Nucleus accumbens (tissue), 56 donors: ENCODE measurements at places on chromosomes 5 and 9.

- DNase-seq: no peak
Measured at GRCh38 chr5:142466195-142466971, 141.6 kb upstream of the SPRY4 start.

GRCh38 chr9:22175972-22176545 is 167.0 kb upstream of the CDKN2B start:
- DNase-seq: no peak

- DNase-seq: no peak
Measured at GRCh38 chr9:133008824-133009223, 22.0 kb upstream of the GTF3C5 start.

GRCh38 chr5:125725691-125726090 is 697.5 kb upstream of the GRAMD2B start:
- no peak for DNase-seq

DNA sequence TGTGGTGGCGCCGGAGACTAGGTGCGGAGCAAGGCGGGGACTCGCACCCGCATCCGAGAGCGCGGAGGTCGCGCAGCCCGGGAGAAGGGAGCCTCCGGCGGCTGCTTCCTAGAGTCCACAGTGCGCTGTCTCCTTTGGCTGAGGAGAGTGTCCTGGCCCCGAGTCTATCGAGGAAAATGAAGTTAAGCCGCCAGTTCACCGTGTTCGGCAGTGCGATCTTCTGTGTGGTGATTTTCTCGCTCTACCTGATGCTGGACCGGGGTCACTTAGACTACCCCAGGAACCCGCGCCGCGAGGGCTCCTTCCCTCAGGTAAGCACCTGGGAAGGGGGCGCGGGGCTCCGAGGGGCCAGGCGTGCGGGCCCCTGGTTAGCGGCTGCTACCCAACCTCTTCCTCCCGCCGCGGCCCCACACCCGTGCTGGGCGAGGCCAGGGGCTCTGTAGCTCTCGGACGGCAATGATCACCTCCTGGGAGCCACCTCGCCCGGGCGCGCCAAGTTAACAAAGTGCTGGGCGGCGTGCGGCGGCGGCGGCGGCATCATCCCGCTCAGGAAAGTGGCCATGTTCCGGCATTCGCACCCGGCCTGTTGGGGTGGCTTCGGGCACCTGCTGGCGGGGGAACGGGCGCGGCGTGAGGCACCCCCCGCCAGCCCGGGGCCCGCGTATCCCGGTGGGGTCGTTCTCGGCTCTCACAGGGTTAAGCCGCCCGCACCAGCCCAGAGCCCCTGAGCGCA is 681 bp downstream of the MAN2A1 start:
- DNase-seq: peak; percentile 43

DNA sequence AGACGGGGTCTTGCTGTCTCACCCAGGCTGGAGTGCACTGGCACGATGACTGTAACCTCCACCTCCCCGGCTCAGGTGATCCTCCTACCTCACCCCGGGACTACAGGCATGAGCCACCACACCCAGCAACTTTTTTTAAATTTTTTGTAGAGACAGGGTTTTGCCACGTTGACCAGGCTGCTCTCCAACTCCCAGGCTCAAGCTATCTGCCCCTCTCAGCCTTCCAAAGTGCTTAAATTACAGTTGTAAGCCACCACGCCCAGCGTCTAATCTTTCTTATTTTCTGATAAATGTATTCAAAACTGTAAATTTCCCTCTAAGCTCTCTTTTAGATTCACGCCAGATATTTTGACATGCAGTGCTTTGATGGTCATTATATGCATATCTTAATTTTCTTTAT is 10.3 kb downstream of the FRRS1L start:
- no peak for DNase-seq

GRCh38 chr5:61283471-61283870 is 48.6 kb upstream of the ZSWIM6 start:
- DNase-seq: no peak

DNA sequence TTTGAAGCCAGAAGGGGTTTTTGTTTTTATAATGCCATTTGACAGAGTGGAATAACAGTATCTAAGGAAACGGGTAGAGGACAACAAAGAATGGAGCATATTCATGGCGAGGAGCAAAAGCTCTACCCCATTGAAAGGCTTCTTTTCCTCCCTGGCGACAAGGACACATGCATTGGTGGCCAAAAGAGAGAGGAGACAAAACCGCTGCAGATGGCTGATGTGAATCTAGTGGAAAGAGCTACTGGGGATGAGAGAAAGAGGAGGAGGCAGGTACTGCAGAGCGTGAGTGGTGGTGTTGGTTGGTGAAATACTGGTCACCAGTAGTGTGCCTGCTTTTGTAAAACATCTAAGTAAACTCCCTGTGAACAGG is 491 bp downstream of the APC start:
- peak; percentile 38 for DNase-seq

GRCh38 chr9:107251756-107252322 is 31.2 kb upstream of the RAD23B start:
- DNase-seq: no peak

DNA sequence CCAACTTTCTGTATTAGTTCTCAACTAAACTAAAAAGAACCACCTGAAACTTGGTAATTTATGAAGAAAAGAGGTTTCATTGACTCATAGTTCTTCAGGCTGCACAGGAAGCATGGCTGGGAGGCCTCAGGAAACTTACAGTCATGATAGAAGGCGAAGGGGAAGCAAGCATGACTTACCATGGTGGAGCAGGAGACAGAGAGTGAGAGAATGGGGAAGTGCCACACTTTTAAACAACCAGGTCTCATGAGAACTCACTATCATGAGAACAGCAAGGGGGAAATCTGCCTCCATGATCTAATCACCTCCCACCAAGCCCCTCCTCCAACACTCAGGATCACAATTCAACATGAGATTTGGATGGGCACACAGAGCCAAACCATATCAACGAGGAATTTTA is 123.5 kb downstream of the DEPDC1B start:
- DNase-seq: no peak

GRCh38 chr9:127098916-127099553 is 23.4 kb downstream of the ANGPTL2 start:
- DNase-seq: no peak

- no peak for DNase-seq
Measured at GRCh38 chr5:126998895-126999570, 31.3 kb downstream of the MARCHF3 start.

DNA sequence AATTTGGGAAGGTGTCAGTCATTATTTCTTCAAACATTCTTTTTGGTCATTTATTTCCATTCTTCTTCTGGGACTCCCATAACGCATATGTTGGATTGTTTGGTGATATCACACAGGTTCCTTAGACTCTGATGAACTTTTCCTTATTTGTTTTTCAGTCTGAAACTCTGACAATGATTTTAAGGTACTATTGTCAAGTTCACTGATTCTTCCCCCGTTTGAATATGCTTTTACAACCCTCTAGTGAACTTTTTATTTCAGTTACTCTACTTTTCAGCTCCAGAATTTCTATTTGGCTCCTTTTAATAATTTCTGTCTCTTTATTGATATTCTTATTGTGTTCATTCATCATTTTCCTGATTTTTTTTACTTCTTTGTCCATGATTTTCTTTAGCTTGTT is 92.5 kb upstream of the RORB start:
- no peak for DNase-seq

GRCh38 chr9:127210851-127211730 is 53.5 kb upstream of the GARNL3 start:
- no peak for DNase-seq

- DNase-seq: no peak
Measured at GRCh38 chr5:6046296-6046967, 331.9 kb downstream of the MED10 start.

DNA sequence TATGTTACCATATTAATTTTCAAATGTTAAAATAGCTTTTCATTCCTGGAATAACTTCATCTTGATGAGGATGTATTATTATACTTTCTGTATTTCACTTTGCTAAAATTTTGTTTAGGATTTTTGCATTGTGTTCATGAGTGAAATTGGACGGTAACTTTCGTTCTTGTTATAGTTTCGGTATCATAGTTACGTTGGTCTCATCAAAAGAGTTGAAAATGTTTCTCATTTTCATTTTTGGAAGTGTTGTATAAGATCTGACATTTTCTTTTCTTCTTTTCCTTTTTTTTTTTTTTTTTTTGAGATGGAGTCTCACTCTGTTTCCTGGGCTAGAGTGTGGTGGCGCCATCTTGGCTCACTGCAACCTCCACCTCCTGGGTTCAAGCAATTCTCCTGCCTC is 20.0 kb downstream of the PRRT1B start:
- no peak for DNase-seq

GRCh38 chr9:136283291-136284235 is 20.3 kb downstream of the CCDC187 start:
- DNase-seq: peak; percentile 68

- no peak for DNase-seq
Measured at GRCh38 chr9:116278326-116278725, 124.7 kb downstream of the PAPPA start.

GRCh38 chr5:10352430-10353240 is 860 bp upstream of the MARCHF6 start:
- DNase-seq: no peak

DNA sequence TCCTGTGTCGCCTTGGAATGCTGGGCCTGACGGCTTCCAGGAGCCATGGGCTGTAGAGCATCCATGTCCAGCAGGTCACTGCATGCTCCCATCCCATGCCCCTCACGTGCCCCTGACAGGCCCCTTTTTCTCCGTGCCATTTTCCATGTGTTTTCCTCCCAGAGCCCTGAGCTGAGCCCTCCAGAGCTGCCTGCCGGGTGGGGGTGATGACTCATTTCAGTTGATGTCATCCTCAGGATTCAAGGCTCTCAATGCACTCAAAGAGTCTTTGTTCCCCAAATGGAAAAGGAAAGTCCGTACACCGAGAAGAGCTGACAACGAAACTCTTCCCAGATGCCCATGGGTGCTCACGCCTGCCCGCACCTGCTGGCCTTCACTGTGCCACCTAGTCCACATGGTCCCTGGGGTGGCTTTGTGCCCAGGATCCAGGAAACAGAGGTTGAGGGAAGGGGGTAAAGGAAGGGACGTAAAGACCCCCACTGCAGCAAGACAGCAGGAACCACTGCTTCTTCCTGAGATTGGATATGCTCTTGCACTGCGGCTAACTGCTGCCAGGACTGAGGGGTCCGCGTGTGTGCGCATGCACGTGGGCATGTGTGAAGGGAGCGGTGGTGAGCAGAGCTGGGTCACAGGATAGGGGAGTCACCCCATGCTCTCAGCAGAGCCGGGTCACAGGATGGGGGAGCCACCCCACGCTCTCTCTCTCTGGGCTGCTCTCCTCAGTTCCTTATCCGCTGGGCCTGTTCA is 27.6 kb downstream of the COL15A1 start:
- DNase-seq: peak; percentile 65

DNA sequence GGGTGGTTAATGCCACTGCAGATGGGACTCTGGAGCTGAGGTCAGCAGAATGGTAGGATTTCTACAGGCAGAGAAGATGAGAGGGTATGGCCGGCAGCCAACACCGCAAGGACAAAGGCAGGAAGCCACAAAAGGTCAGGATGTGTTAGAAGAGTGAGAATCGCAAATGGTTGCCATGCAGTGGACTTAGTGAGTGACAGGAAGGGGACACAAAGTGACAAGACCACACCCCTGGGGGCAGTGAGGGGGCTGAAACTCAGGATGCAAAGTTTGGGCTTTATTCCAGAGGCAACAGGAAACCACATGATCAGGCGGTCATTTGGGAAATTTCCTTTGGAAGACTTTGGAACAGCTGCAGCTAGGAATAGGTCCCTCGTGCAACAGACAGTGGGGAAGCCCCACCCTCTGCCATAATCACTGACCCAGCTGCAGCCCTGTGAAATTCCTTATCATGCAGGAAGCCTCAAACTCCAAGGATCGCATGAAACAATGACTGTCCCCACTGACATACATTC is 14.2 kb upstream of the CCDC180 start:
- no peak for DNase-seq

GRCh38 chr5:61330845-61331406 is 1.1 kb upstream of the ZSWIM6 start:
- peak; percentile 67 for DNase-seq

- DNase-seq: no peak
Measured at GRCh38 chr9:120870206-120870605, 6.8 kb downstream of the PHF19 start.

DNA sequence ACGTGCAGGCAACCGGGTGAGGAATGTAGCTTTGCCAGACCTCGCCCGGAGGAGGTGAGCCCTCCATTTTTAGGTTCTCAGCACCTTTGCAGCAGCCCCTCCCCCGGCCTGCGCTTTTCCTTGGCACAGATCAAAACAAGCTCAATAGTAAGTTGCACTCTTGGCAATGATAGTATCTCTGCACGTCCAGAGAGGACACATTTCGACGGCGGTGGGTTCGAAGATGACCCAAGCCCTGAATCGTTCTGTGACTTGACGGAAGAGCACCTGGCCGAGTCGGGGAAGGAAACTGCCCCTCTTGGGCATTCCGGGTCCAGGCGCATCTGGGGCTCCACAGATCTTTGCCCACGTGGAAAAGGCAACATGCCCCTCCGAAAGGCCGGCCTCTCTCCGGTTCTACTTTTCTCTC is 904 bp downstream of the GDNF start:
- no peak for DNase-seq

DNA sequence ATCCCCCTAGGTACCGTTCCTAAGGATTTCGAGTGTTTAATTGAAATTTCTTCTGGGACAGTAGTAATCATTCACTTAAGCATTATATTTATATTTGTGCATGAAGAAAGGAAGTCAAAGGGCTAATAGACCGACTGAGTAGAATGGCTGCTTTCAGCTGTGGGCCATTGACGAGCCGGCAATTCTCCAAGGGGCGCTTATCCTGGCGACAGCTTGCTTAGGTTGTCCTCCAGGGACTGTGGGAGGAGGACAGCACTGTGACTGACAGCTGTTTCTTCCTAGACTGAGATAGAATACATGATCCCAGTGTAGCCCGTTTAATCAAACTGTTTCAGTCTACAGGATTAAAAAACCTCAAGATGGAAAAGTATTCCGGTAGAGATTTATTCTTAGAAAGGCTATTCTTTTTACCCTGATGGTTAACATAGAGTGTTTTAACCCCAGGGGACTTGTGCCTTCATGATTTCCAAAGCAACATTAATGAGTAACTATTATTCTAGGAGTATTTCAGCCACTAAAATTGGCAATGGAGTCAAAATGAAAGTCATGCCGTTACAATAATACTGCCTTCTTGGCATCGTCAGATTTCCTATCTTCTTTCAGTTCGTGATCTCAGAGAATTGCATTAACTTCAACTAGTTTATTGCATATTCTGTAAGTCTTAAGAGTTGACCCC is 943.1 kb upstream of the WWC1 start:
- DNase-seq: no peak

GRCh38 chr5:150400316-150401075 is 12.2 kb downstream of the CD74 start:
- DNase-seq: no peak

- no peak for DNase-seq
Measured at GRCh38 chr5:94908889-94909480, 290.5 kb downstream of the SLF1 start.
